ENCODE measurements at places on chromosomes 5 and 9.

GRCh38 chr5:117590944-117591343 lies 1016.3 kb upstream of the SEMA6A start:
- DNase-seq: no peak

GRCh38 chr5:168916852-168917251 lies 337.7 kb upstream of the PANK3 start:
- DNase-seq: no peak

- DNase-seq: no peak
Measured at GRCh38 chr5:180604271-180604670, 13.0 kb upstream of the SCGB3A1 start.

- no peak for DNase-seq
Measured at GRCh38 chr5:15450949-15451348, 49.0 kb upstream of the FBXL7 start.

- no peak for DNase-seq
Measured at GRCh38 chr9:22117511-22118384, 108.6 kb upstream of the CDKN2B start.

GRCh38 chr9:131358556-131358955 lies 35.3 kb upstream of the PRRC2B start:
- DNase-seq: no peak

DNA sequence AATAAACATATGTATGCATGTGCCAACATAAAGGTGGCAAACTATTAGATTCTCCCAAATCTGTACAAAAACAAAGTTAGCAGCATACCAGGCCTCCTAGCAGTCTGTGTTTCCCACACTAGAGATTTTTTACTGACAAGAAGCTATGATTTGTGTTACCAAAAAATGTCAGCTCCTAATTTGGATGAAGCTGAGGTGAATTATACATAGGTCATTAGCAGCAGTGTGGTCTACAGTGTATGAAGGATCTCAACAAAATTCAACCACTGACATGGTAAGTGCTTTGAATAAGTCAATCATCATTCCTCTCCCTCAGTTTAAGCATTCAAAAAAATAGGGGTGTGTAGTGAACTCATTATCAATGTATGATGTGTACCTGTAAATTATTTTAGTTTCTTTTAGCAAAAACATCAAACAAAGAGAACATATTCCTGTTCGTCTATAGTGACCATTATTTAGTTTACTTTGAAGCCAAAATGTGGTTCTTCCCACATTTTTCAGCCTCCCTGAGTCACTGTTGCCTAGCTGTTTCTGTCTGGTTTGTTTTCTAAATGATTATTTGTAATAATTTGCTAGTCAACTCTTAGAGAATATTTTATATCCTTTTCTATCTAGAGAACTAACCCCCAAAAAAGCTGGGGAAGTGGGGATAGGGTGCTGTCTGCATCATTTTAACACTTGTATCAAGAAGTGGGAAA lies 52.1 kb upstream of the RGMB start:
- DNase-seq: no peak

- DNase-seq: peak; percentile 54
Measured at GRCh38 chr5:108749128-108749861, 1.6 kb downstream of the FER start.

- DNase-seq: no peak
Measured at GRCh38 chr5:110517396-110517795, 209.1 kb downstream of the TMEM232 start.

DNA sequence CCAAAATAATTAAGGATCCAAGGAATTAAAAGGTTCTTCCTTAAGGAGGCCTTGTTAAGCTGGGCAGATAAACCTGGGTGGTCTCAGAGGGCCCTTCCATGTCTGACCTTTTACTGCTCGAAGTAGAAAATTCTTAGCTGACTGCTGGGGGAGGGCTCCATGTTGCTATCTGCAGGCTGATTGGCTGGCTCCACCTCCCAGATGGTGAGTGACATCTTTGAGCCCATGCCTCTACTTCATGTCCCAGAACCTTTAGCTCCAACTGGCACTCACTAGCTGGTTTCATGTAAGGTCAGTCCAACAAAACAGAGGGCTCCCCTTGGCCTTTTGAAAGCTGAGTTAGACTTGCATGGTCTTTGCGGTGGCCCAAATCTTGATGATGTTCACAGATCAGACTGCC lies 188.2 kb downstream of the PAX5 start:
- DNase-seq: no peak

- no peak for DNase-seq
Measured at GRCh38 chr9:115165233-115165632, 47.3 kb upstream of the TNC start.

DNA sequence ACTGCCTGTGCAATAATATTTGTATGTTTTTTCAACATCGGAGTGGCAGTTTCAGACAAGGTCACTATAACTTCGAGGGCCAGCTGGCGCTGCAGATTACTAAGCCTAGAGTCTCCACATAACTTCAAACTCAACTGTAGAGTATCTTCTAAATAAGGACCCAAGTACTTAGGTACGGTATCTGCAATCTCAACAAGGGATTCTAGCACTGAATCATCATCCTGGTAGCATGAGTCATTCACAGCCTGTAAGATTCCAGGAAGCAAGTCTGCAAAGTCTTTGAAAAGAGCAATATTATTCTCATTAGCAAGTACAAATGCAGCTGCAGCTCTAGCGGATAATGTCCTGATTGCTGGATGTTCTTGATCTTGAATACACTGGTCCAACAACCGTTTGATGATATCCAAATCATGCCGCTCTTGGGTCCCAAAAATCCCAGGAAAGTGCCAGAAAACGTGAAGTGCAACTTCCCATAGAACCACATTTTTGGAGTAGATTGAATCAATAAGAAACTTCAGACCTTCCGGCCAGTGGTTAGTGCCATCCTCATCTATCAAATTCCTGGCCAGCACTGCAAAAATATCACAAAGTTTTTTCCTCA lies 654 bp downstream of the RANBP6 start:
- peak; percentile 22 for DNase-seq
